ENCODE measurements at places on chromosomes 7 and 10. TPM values are rescaled to one million over a fixed set of nuclear protein-coding genes. Genes with fewer than 3 reads are reported as not detected.

C10orf105 gene
- 0.15 TPM for total RNA-seq

FGL2 gene
- total RNA-seq, result 2.1 TPM

CCL26 gene
- not detected for total RNA-seq

ITGB8 gene
- total RNA-seq, result 0.02 TPM

BZW2 gene
- total RNA-seq, result 147 TPM

HOXA3 gene
- not detected for total RNA-seq

ACSM6 gene
- total RNA-seq, result not detected

LIPK gene
- not detected for total RNA-seq

CPA4 gene
- not detected for total RNA-seq

P4HA1 gene
- total RNA-seq, result 54.2 TPM

LBX1 gene
- not detected for total RNA-seq

DYNC1I1 gene
- not detected for total RNA-seq

NANOS1 gene
- 0.10 TPM for total RNA-seq

CISD1 gene
- total RNA-seq, result 62.9 TPM

TEX47 gene
- total RNA-seq, result not detected

PNLIPRP2 gene
- not detected for total RNA-seq

OR2A12 gene
- total RNA-seq, result not detected

TWIST1 gene
- 0.36 TPM for total RNA-seq

EPHA1 gene
- total RNA-seq, result 0.82 TPM

SKIDA1 gene
- 0.25 TPM for total RNA-seq

TMEM229A gene
- not detected for total RNA-seq

GJD4 gene
- total RNA-seq, result not detected

PKD2L1 gene
- total RNA-seq, result not detected

CDC14C gene
- not detected for total RNA-seq

CPEB3 gene
- 1.8 TPM for total RNA-seq

AHCYL2 gene
- 7.6 TPM for total RNA-seq

DNAJC12 gene
- 31.8 TPM for total RNA-seq

KCNMA1 gene
- total RNA-seq, result not detected

ADCYAP1R1 gene
- not detected for total RNA-seq

PAPOLB gene
- total RNA-seq, result not detected

LRRC27 gene
- total RNA-seq, result 3.4 TPM

DYDC2 gene
- not detected for total RNA-seq

STYXL1 gene
- total RNA-seq, result 36.0 TPM
